Small intestine (tissue), 16 donors: ENCODE measurements at places on chromosomes 6 and 20. TPM values are rescaled to one million over a fixed set of nuclear protein-coding genes. Genes with fewer than 3 reads are reported as not detected.

- no peak for DNase-seq
Measured at GRCh38 chr20:61538183-61538942, 286.3 kb downstream of the CDH4 start.

Gene LIN28B
- not detected for polyA plus RNA-seq

GRCh38 chr20:19284400-19285178 lies 72.1 kb downstream of the SLC24A3 start:
- DNase-seq = no peak

GRCh38 chr20:9628141-9628540 lies 113.8 kb downstream of the LAMP5 start:
- DNase-seq = no peak

DNA sequence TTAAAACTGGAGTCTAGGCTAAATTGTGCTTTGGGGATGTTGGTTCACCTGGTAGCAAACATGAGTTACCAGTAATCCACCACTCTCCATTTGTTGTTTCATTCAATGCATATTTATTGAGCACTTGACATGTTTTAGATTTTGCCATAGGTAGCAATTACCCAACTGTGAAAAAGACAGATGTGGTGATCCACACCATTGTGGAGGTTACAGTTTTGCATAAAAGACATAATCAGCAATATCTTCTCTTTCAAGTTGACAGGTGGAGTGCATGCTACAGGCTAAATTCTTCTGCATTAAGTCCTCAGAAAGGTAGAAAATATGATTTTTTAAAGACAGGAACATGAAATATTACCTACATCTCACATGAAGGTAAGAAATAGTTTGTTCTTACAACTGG lies 143.0 kb upstream of the TSHZ2 start:
- no peak for DNase-seq

Gene FAM83B
- 5.4 TPM for polyA plus RNA-seq

Gene PRR18
- polyA plus RNA-seq = 0.68 TPM

DNA sequence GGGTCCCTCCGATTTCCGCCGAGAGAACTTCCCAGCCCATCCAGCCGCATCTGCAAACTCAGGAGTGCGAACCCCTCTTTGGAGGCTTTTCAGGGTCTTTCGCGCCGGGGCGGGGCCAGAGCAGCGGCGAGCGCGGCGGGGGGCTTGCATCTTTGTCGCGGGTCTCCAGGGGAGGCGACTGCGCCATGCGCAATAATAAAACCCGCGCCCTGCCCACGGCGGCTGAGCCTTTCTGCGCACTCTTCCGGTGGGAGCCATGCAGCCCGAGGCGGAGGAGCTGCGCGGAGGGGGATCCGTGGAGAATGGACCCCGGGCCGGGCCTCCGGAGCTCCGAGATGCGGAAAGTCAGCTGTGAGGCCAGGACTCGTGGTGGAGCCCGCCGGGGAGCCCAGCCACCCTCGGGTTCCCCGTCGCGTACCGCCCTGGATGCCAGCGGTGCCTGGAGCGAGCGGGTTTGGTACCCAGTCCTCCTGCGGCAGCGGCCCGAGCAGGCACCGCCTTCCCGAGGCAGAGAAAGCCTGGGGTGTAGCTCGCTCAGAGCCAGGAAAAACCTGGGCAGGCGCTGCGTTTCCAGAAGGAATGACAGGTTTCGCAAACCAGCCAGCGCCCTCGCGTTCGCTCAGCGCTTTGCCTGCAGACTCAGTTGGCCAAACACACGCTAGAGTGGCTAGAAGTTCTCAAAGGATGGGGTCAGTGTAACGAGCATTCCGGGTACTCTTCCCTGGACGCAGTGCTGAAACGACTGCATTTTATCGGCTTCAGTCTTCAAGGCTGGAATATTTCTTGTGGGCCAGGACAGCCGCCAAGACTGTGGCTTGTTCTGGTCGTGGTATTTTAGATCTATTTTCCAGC lies 1.2 kb downstream of the AKAP12 start:
- peak; percentile 60 for DNase-seq

DNA sequence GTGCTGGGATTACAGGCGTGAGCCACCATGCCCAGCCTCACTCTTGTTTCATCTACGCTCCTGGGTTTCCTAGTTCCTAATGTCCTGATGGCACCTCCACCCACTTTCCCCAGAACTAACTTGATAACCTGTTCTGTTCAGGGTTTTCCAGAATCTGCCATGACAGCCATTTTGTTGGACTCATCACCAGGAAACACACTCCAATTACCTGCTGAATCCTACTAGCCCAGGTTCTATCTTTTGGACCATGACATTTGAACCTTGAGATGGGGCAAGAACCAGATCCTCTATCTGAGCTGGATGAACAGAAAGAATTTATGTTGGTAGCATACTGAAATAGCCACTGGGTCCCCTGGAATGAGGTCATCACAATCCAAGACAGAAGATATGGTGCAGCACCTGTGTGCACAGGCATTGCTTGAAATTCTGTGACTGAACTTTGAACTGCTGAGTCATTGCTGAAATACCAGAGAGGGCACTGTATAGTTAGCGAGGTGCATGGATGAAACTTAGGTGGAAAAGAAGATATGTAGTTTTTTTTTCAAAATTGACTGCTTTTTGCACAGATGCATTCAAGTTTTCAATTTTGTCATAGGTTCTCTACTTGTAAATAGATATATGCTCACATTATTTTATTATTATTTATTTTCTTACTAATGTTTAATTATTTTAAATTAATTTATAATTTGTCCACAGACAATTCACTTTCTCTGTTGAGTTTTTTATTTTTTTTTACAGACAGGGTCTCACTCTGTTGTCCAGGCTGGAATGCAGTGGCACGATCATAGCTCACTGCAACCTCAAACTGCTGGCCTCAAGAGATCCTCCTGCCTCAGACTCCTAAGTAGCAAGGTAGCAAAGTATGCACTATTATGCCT lies 42.8 kb upstream of the TASP1 start:
- DNase-seq = peak; percentile 77

- no peak for DNase-seq
Measured at GRCh38 chr6:168524571-168525001, 83.6 kb downstream of the SMOC2 start.

Gene PROKR2
- not detected for polyA plus RNA-seq
